ENCODE measurements at places on chromosomes 13 and 19.

- DNase-seq, result no peak
Measured at GRCh38 chr19:6586056-6586455, 4.9 kb downstream of the CD70 start.

DNA sequence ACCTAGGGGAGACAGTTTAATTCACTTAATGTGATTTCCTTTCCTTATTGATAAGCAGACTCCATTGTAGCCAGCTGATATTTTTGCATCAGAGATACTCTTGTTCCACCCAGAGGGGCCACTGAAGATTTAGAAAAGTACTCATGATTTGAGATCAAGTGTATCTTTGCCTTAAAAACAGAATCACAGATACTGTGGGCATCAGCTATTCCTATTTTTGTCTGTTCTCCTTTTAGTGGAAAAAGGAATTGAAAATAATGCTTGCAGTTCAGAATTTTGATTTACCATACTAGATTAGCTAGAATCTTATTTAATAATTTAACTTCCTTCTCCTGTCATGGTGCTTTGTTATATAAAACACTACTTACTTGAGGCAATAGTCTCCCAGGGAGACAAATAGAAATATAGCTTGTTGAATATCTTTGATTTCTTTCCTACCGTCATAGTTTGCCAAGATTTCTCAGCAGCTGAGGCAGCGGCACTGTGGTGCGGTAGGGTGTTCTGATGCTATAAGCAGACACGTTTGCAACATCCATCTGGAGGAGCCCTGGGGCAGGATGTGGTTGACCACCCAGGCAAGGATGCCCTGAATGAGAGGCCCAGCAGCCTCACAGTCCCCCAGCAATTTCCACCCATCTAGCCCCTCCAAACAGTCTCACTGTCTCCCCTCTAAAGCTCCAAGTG is 47.0 kb upstream of the RAP2A start:
- DNase-seq, result no peak

GRCh38 chr13:100542826-100543156 is 45.8 kb downstream of the GGACT start:
- no peak for DNase-seq

GRCh38 chr19:5642204-5642603 is 19.3 kb downstream of the SAFB start:
- DNase-seq, result no peak

GRCh38 chr13:20819715-20820114 is 46.0 kb upstream of the EEF1AKMT1 start:
- DNase-seq, result no peak

DNA sequence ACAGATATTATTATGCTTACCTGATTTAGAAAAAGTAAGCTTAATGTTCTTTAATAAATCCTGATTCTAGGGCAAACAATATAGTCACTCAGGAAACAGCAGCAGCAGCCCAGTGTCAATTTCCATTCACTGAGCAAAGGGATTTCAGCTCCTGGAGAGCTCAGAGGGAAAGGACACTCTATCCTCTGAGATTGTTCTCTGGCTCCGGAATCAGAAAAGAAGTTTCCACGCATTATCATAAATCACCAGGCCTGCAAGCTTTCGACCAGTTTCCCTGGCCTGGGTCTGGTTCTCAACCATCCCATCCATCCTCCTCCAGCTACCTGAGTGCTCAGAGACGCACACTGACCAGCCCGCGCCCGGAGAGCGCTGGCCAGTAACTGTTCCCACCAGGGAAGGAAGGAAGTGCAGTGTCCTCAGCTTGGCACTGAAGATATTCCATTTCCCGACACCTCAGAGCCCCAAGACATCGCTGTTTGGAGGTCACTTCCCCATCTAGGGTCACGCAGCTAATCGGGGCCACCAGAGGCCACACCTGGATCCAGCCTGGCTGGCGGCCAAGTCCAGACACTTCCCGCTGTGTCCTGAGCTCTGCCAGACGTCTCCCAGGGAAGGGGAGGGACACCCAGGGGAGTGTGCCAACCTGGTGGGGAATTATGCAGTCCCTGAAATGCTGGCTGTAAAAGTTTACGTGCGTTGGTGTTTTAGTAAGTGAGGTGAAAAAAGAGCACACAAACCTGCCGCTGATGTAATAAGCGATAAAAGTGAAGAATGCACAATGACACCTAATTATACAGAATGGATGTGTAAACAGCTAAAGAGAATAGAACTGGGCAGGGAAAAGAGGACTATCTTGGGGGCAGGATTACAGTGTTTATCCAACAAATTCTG is 29.1 kb downstream of the EPS15L1 start:
- no peak for DNase-seq

GRCh38 chr13:98279473-98280175 is 102.6 kb upstream of the RNF113B start:
- no peak for DNase-seq

DNA sequence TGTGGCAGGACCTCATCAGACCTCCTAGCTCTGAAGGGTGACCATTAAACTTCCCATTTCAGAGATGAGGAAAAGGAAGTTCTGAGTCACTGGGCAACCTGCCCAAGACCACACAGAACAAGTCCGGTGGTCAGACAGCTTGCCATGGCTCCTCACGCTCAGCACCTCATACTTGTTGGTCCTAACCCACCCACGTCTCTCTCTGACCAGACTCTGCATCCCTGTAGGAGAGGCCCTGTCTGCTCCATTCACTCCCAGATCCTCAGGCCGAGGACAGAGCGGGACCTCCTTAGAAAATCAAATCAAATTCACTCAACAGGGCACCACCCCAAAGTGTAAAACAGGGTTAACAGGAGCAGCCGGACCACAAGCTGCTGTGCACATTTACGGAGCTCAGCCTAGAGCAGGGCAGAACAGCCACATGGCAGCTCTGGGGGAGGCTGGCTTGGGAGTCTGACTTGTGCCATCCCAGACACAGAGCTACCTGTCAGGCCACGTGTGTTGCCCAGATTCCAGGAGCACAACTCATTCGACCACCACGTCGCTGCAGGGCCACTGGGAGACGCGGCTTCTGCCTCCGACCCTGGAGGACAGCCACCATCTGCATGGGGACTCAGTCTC is 1.7 kb downstream of the MIER2 start:
- no peak for DNase-seq

DNA sequence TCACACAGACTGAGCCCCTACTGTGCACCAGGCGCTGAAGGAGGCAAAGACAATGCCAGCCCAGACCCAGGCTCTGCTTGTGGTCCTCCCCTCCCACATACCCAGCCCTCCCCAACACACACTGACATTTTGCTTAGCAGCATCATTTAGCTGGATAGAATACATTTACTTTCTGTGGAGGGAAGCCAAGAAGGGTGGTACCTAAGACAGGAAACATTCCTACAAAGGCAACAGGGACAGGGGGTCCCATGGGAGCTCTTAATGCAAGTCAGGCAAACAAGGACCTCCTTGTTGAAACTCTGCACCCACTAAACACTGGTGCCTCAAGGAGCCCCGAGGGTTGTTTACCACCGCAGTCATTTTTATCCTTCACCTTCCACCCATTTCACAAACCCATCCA is 77.0 kb upstream of the ZNF507 start:
- DNase-seq, result no peak

Data from right forelimb (tissue), 1 donor.